ENCODE measurements at places on chromosomes 1 and 21.

GRCh38 chr1:18380288-18380687 lies 100.4 kb upstream of the KLHDC7A start:
- DNase-seq, result no peak

- DNase-seq, result peak; percentile 18
These were observed 219.9 kb downstream of the KCTD3 start for GRCh38 chr1:215786997-215787396.

- no peak for DNase-seq
These were observed 41.3 kb downstream of the CXADR start for GRCh38 chr21:17554120-17554519.

GRCh38 chr1:14567056-14567455 lies 31.4 kb upstream of the KAZN start:
- DNase-seq, result no peak

- DNase-seq, result no peak
These were observed 15.5 kb downstream of the SSBP3 start for GRCh38 chr1:54390655-54391054.

GRCh38 chr1:224874775-224875174 lies 54.7 kb upstream of the DNAH14 start:
- no peak for DNase-seq

DNA sequence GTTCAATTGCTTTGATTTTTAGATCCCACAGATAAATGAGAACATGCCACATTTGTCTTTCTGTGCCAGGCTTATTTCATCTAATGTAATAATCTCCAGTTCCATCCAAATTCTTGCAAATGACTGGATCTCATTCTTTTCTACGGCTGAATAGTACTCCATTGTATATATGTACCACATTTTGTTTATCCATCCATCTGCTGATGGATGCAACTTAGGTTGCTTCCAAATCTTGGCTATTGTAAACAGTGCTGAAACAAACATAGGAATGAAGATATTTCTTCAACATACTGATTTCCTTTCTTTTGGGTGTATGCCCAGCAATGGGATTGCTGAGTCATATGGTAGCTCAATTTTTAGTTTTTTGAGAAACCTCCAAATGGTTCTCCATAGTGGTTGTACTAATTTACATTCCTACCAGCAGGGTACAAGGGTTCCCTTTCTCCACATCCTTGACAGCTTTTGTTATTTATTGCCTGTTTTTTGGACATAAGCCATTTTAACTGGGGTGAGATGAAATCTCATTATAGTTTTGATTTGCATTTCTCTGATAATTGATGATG lies 344.4 kb downstream of the KCTD3 start:
- peak; percentile 3 for DNase-seq

GRCh38 chr1:53949023-53949990 lies 3.2 kb downstream of the LRRC42 start:
- DNase-seq, result peak; percentile 51

DNA sequence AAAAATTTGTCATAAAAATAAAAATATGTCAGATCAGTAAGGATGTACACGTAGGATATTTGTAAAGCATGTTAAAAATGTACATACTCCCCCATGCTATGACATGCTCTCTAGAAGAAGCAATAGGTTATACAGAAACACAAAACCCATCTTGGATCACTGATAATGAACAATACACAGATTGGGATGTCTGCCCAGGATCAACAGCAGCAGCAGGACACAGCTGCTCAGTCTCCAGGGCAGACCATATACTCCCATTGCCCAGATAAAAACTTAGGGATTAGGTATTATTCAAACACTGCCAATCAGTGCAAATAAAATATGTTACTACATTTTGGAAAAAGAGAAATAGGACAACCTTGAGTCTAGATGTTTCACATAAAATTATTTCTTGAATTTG lies 39.0 kb downstream of the DAB1 start:
- no peak for DNase-seq

DNA sequence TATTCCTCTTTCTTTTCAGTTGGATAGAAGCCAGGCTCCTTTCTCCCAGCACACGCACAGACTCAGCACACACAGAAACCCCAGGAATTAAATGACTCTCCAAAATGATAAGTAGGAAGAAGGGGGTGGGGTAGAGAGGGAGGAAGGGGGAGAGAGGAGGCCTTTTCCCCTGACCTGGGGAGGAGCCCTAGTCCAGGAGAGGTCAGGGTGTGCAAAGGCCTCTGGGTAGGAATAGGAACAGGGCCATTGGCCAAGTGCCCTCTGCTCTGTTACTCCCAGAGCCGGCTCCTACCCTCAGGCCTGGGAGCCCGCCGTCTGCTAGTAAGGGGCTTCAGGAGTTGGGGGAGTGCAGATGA lies 35.6 kb upstream of the PUM1 start:
- peak; percentile 84 for DNase-seq

DNA sequence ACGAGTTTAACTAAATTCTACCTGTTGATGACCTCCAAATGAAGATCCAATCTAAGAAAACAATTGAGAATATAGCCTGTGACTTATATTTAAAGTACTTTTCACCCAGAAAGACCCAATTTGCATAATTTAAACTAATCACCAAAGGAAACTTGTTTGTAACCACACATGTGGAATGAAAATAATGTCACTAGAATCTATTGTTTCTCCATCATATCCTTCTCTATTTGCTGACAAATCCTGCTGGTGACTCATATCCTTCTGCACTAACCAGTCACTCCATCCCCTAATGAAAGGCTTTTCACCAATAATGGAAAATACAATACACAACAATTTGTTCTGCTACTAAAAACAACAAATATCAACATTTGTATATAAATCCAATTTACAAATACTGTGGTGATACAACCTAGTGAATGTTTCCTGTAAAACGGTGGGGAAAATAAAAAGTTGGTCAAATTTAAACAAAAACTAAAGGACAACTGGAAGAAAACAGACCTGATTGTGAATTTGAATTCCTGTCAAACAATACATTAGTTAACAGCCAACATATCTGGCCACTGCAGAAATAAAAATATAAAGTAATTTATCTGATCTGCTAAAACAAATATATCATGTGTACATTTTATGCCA lies 6.5 kb downstream of the PTP4A2 start:
- no peak for DNase-seq

- no peak for DNase-seq
These were observed 48.4 kb downstream of the SLC37A1 start for GRCh38 chr21:42561762-42562650.

GRCh38 chr1:59687081-59687480 lies 127.7 kb upstream of the HOOK1 start:
- DNase-seq, result no peak

DNA sequence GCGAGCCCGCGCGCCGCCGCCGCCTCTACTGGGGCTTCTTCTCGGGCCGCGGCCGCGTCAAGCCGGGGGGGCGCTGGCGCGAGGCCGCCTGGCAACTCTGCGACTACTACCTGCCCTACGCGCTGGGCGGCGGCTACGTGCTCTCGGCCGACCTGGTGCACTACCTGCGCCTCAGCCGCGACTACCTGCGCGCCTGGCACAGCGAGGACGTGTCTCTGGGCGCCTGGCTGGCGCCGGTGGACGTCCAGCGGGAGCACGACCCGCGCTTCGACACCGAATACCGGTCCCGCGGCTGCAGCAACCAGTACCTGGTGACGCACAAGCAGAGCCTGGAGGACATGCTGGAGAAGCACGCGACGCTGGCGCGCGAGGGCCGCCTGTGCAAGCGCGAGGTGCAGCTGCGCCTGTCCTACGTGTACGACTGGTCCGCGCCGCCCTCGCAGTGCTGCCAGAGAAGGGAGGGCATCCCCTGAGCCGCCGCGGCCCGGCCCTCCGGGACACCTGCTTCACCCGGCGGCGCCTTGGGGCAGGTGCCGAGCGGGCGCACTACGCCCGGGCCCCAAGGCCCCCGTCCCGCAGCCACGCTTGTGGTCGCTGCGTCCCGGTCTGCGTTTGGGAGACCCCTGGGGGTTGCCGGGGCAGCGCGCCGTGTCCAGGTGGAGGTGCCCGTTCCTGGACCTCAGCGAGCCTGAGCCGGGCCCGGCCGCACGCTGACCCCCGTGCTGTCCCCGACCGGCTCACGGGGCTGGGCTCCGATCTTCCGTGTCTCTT lies 944 bp downstream of the B3GALT6 start:
- DNase-seq, result no peak
